ENCODE measurements at places on chromosomes 12 and 14.

DNA sequence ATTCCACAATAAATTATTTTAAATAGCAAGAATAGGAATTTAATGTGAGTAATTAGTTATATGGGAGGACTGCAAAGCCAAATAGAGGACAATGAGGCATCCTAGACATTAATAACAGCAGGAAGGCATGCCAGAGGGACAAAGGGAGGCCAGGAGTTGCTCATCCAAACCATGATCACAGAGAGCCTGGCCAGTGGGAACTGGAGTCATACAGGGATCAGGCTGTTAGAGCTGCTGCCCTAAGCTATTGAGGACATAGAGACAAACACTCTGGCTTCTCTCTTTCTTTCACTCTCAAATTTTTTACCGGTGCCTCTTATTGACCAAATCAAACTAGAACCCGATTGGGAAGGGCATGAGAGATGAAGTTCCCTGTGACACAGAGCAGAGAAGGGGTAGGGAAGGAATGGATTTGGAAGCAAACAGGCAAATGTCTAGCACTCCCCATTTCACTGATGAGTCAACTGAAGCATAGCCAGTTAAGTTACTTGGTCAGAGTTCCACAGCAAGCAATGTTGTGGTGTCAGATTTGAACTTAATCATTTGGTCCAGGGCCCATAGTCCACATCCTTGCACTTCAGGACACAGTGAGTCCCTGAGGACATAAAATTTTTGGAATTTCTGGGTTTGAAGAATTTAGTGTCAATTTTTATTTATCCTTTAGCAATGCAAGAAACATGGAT is 17.9 kb upstream of the CFAP54 start:
- DNase-seq = no peak

DNA sequence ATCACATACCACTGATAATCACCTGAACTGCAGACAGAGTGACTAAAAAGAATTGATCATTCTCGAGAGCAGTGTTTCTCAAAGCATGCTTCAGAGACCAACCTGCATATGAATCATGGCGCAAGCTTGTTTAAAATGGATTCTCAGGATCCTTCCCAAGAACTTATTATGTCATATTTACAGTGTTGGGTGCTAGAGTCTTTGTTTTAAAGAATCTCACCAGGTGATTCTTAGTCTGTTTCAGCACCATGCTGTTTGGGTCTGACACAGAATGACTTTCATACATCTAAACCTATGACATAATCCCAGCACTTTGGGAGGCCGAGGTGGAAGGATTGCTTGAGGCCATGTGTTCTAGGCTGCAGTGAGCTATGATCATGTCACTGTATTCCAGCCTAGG is 31.3 kb upstream of the SSPN start:
- DNase-seq = no peak

DNA sequence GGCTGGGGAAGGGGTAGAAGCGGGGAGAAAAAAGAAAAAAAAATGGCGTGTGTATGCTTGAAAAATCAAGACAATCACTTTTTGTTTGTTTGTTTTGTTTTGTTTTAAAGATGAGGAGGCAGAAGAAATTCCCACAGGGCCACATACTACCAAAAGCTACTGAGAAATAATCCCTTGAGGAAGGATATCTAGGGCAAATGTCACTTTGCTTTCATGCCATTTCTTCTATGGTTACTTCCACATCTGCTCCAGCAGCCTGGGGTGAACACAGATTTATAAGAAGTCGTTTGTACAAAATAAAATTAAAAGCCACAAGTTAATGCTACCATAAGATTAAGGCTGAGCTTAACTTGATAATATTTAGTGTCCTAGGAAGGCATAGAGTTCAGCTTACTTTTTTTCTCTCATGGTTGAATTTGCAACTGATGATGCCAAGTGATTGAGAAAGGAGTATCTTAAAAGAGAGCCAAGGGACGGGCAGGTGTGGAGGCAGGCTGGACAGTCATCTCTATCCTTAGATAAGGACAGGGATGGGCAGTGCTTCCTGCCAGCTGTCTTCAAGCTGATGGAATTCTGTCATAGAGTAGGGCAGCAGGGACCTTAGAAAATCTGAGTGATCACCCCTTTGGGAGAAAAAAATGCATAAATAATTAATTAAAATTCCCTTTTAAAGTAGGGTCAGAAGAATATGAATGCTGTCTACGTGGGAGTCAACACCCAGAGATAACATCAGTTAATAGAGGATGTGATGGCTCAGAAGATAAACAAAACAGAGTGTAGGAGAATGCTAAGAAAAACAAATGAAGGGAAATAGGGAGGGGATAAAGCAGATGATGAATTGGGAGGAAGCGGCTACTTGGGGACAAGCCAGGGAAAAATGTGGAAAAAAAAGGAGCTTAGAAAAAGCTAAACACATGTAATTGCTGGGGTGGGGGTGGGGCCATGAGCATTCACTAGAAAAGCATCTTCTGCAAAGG is 57.1 kb downstream of the DYRK2 start:
- no peak for DNase-seq

DNA sequence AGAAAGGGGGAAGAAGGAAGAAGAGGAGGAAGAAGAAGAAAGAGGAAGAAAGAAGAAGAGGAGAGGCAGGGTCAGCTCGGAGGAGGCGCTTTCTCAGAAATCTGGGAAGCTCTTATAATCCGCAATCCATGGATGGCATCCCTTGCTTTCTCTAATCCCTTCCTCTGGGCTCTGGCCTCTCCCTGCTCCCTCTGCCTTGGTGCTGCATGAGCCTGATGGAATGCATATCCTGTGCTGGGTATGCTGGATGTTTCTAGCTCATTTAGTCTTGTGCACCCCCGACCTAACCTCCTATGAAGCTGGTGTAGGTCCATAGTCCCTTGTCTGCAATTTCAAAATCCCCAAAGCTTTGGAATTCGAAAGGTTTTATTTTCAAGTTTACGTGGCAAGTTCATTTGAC is 94.2 kb upstream of the MYL2 start:
- no peak for DNase-seq

GRCh38 chr12:75478116-75478794 is 2.3 kb upstream of the GLIPR1 start:
- DNase-seq = no peak

GRCh38 chr12:24393071-24393470 is 443.6 kb upstream of the SOX5 start:
- no peak for DNase-seq

DNA sequence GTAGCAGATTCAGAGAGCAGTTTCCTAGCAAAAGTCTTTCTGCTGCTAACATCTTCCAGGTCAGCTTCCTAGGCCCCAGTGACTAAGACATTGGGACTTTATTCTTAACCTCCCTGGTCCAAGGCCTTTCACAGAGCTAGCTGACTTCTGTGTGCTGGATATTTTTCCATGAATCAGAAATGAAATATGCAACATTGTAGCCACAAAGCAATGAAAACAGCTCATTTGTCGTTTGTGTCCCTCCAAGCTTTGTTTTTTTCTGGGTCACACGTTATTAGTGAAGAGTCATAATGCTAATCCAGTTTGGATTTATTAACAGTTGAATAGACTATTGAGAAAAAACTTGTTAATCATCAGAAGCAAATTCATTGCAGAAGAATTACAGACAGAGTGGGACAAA is 82.4 kb downstream of the ARF6 start:
- DNase-seq = no peak

DNA sequence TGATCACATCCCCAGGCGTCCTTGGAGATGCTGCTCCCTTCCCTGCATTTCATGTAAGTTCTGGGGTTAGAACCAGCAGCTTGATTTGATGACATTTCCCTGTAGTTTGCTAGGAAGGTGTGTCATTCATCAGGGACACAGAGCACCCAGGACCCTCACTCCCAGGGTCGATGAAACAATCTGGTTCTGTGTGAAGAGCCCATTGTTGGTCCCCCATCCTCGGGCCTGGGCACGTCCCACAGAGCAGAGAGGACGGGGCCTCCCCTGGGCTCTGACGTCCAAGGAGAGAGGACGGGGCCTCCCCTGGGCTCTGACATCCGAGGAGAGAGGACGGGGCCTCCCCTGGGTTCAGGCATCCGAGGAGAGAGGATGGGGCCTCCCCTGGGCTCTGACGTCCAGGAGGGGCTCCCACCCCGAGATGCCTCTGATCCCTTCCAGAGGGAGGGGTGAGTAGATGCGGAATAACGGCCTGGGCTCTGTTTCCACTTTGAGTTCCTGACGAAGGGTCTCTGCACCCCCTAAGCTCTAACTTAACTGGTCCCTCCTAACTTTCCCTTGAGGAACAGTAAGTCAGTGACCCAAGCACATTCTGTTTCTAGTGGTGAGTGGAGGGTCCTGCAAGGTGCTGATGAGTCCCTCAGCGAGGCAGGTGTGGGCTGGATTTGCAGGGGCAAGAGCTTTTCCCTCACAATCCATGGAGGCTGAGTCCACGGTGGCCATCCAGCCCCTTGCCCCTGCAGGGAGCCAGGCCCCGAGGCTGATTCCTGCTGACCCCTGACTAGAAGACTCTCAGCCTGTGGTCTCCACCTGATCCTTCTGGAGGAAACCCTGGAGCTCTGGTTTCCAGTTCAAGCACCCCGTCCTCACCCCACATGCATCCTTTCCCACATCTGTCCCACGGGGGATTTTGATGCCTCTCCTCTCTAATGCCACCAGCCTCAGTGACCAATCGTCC is 35.5 kb upstream of the SFSWAP start:
- no peak for DNase-seq

GRCh38 chr12:9851050-9851449 is 18.1 kb downstream of the CLEC2B start:
- no peak for DNase-seq

GRCh38 chr12:68641138-68641537 is 30.4 kb downstream of the RAP1B start:
- no peak for DNase-seq

- no peak for DNase-seq
These were observed 14.3 kb downstream of the CEP170B start for GRCh38 chr14:104879201-104879982.

DNA sequence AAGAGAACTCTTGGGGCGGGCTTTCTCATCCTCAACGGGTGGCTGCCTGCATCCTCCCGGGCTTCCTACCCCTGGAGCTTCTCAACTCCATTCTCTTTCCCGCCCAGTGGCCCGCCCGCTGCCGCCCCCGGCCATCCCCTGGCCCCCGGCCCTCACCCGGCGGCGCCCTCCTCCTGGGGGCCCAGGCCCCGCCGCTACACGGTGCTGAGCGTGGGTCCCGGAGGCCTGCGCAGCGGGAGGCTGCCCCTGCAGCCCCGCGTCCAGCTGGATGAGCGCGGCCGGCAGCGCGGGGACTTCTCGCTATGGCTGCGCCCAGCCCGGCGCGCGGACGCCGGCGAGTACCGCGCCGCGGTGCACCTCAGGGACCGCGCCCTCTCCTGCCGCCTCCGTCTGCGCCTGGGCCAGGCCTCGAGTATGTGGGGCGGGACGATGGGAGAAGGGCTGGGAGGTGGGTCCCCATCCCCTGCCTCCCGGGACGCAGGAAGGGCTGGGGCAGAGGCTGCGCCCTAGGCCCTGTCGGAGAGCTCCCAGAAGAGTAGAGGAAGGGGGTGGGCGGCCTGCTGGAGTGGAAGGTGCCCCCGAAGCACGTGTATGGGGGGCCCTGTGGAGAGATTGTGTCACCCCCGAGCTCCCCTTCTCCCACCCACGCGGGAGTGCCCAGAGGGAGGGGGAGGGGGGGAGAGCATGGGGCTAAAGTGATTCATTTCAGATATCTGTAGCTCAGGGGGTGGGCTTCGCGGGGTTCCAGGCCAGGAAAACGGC is 1.5 kb downstream of the LAG3 start:
- no peak for DNase-seq

DNA sequence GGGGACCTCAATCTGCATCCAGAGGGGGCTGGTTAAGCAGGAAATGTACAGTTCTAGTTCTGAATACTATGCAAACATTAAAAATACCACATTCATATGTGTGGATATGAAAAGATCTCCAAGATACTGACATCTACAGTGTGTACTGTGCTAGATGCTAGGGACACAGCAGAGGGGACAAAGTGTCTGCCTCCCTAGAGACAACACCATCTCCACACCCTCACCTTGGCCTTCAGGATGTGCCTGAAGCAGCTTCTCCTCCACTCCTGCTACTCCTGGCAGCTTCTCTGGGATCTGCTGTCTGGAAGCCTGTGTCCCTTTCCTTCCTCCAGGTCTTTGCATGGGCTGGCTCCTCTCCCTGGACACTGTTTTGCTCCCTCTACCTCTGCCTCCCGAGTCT is 10.7 kb upstream of the SRSF9 start:
- no peak for DNase-seq

DNA sequence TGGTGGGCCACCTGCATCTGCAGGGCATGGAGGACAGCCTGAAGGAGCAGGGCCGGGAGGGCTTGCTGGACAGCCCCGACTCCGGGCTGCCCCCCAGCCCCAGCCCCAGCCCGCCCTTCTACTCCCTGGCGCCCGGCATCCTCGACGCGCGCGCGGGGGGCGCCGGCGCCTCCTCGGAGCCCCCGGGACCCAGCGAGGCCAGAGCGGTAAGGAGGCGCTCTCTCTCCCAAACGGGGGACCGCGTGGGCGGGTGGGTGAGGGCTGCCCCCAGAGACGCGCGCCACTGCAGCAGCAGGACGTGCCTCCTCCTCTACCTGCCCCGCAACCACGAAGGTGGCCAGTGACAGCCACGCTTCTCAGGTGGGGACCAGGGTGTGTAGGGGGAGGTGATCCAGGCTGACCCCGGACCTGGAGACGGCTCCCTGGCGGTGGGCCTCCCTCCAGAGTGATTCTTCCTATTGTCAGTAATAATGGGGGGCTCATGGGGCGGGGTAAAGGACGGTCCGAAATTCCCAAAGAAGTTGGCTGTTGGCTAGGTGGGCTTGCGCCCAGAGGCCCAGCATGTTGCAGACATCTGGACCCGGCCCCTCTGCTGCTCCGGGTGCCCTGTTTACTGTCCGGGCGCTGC is 652 bp downstream of the RFLNA start:
- no peak for DNase-seq

DNA sequence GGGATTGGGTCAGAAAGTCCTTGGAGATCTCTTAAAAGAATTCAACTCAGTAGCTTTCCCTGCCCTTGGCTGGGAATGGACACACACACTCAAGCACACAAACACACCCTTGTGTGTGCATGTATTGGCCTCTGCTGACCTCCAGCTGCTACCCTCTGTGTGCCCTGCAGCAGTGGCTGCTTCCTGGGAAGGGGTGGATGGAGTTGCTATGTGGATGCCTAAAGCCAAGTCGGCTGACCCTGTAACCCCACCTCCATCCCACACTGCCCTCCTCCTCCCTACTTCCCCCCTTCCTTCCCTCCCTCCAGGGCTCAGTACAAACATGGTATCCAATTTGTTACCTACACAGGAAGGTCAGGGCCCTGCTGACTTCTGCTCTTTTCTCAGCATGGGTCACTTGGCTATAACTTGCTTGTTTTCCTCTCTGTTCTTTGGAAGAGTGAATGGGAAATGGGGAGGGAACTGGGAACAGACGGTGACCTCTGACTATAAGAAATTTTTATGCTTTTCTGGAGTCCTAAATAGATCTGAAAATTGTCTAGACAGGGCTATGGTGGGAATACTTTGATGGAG is 351.6 kb upstream of the TBX3 start:
- no peak for DNase-seq

GRCh38 chr14:67515386-67516079 is 17.6 kb upstream of the PLEKHH1 start:
- no peak for DNase-seq

GRCh38 chr12:104309446-104309993 is 6.0 kb downstream of the EID3 start:
- no peak for DNase-seq
